CD8-positive, alpha-beta memory T cell (primary cell): ENCODE measurements at places on chromosomes 2 and 18. TPM values are rescaled to one million over a fixed set of nuclear protein-coding genes. Genes with fewer than 3 reads are reported as not detected.

OR6B3 gene
- not detected for total RNA-seq

ALPP gene
- not detected for total RNA-seq

VWC2L gene
- total RNA-seq, result not detected

CHRNG gene
- not detected for total RNA-seq

IL37 gene
- not detected for total RNA-seq

SPP2 gene
- not detected for total RNA-seq

EPAS1 gene
- total RNA-seq, result 9.0 TPM

NOSTRIN gene
- total RNA-seq, result not detected
